ENCODE measurements at places on chromosomes 6 and 20.

GRCh38 chr6:36154286-36154685 is 24.0 kb downstream of the MAPK13 start:
- no peaks in the 10 kb centered on the region for H3K36me3 ChIP-seq
- no peak overlapping the region for H3K4me3 ChIP-seq
- DNase-seq = no peak
- H3K27me3 ChIP-seq = no peaks in the 10 kb centered on the region
- no peak overlapping the region for H3K27ac ChIP-seq
- H3K4me1 ChIP-seq = no peaks in the 10 kb centered on the region

GRCh38 chr6:71153755-71154325 is 134.8 kb upstream of the OGFRL1 start:
- no peak for DNase-seq
- H3K36me3 ChIP-seq = no peaks in the 10 kb centered on the region
- peaks cover 9% of the 10 kb centered on the region for H3K4me1 ChIP-seq
- H3K4me3 ChIP-seq = no peak overlapping the region

- no peak overlapping the region for H3K27ac ChIP-seq
- no peaks in the 10 kb centered on the region for H3K4me1 ChIP-seq
- H3K27me3 ChIP-seq = peaks cover 21% of the 10 kb centered on the region
- H3K4me3 ChIP-seq = no peak overlapping the region
- H3K36me3 ChIP-seq = no peaks in the 10 kb centered on the region
Observed at GRCh38 chr20:20930500-20930899, 175.7 kb downstream of the LINC00237 start.

- no peak overlapping the region for H3K27ac ChIP-seq
- no peak for DNase-seq
- no peaks in the 10 kb centered on the region for H3K36me3 ChIP-seq
- no peaks in the 10 kb centered on the region for H3K4me1 ChIP-seq
Observed at GRCh38 chr6:115909923-115910546, 150.7 kb downstream of the FRK start.

- no peak overlapping the region for H3K4me3 ChIP-seq
- no peaks in the 10 kb centered on the region for H3K36me3 ChIP-seq
- H3K27me3 ChIP-seq = no peaks in the 10 kb centered on the region
- no peak overlapping the region for H3K27ac ChIP-seq
- peaks cover 6% of the 10 kb centered on the region for H3K4me1 ChIP-seq
- DNase-seq = no peak
Observed at GRCh38 chr6:100177956-100178355, 183.9 kb upstream of the MCHR2 start.

- H3K27ac ChIP-seq = no peak overlapping the region
- no peak for DNase-seq
- no peaks in the 10 kb centered on the region for H3K36me3 ChIP-seq
Observed at GRCh38 chr20:55271371-55271770, 733.9 kb downstream of the CBLN4 start.

- H3K27ac ChIP-seq = no peak overlapping the region
- H3K4me3 ChIP-seq = no peak overlapping the region
- no peak for DNase-seq
- H3K36me3 ChIP-seq = no peaks in the 10 kb centered on the region
- peaks cover 23% of the 10 kb centered on the region for H3K4me1 ChIP-seq
- H3K27me3 ChIP-seq = peaks cover 2% of the 10 kb centered on the region
Observed at GRCh38 chr6:26051665-26052310, 35.4 kb upstream of the HFE start.

GRCh38 chr6:170555305-170555704 is 1.1 kb downstream of the TBP start:
- no peak overlapping the region for H3K4me3 ChIP-seq
- no peak for DNase-seq
- peaks cover 12% of the 10 kb centered on the region for H3K4me1 ChIP-seq
- H3K27ac ChIP-seq = no peak overlapping the region

DNA sequence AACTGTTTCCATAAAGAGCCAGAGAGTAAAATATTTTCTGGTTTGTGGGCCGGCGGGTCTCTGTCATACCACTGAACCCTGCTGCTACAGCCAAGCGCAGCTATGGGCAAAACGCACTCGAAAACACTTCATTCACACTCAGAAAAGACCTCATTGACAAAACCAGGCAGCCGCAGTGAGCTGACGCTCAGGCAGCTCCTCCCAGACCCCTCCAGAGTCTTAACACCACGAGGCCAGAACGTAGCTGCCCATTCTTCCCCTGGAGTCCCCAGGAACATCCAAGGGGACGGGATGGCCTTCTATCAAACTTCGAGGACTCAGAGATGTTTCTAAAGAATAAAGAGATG is 35.6 kb upstream of the ZBP1 start:
- no peak overlapping the region for H3K27ac ChIP-seq
- H3K4me3 ChIP-seq = no peak overlapping the region
- no peaks in the 10 kb centered on the region for H3K36me3 ChIP-seq
- peaks cover 3% of the 10 kb centered on the region for H3K27me3 ChIP-seq
- H3K4me1 ChIP-seq = peaks cover 5% of the 10 kb centered on the region

DNA sequence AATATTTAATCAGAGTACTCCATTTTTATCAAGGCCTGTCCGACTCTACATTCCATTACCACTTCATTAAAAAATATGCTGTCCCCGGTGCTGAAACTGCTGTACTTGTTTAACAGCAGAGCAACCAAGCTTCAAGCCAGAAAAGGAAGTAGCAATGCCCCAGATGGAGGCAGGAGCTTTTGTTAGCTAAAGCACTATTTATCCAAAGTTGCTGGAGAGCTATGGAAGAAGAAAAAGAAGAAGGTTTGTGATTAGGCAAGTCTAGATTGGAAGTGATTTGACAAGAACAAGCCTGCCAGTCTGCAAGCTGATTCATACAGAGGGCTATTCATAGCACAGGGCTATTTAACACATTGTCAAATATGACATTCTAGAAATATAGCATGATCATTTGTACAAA is 160.9 kb upstream of the SPTLC3 start:
- DNase-seq = no peak
- peaks cover 5% of the 10 kb centered on the region for H3K27me3 ChIP-seq
- no peaks in the 10 kb centered on the region for H3K4me1 ChIP-seq
- no peak overlapping the region for H3K27ac ChIP-seq
- H3K36me3 ChIP-seq = no peaks in the 10 kb centered on the region
- no peak overlapping the region for H3K4me3 ChIP-seq

DNA sequence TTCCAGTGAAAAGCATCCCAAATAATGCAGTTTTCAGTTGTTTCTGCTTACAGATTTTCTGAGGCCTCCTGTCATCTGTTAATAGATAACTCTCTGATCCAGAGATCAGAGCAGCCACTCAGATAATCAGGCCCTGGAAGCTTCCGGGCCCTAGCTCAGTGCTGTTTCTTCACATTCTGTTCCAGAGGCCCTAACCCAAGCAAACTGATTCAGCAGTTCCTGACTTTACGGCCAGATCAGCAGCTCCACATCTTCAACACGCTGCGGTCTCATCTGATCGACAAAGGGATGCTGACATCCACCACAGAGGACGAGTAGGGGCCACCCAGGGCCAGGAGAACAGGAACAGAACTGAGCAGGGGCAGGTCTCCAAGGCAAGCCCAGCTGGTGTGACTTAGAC is 63.1 kb downstream of the CDS2 start:
- H3K27ac ChIP-seq = no peak overlapping the region
- no peak overlapping the region for H3K4me3 ChIP-seq
- no peak for DNase-seq
- H3K27me3 ChIP-seq = no peaks in the 10 kb centered on the region
- H3K36me3 ChIP-seq = no peaks in the 10 kb centered on the region

GRCh38 chr6:2632976-2633584 is 117.6 kb downstream of the MYLK4 start:
- H3K4me3 ChIP-seq = no peak overlapping the region
- H3K27ac ChIP-seq = no peak overlapping the region
- H3K4me1 ChIP-seq = no peaks in the 10 kb centered on the region
- no peaks in the 10 kb centered on the region for H3K36me3 ChIP-seq

DNA sequence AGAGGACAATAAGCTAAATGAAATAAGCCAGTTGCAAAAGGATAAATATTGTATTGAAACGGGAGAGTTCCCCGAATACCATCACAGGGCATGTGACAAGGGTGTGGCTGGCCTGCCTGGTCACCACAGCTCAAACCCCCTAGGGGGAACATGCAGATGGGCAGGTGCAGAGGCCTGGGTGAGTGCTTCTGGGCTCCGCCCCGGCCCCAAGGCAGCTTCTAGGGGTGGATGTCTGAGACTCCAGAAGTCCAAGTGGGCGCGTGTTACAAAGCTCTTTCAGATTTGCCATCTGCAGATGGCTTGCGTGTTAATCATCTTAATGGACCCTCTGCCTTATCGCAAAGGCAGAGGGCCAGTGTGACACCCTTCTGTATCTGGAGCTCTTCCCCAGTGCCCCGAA is 559.2 kb upstream of the IMPG1 start:
- DNase-seq = no peak
- H3K4me1 ChIP-seq = peaks cover 6% of the 10 kb centered on the region
- no peak overlapping the region for H3K4me3 ChIP-seq
- no peak overlapping the region for H3K27ac ChIP-seq
- no peaks in the 10 kb centered on the region for H3K27me3 ChIP-seq
- no peaks in the 10 kb centered on the region for H3K36me3 ChIP-seq

DNA sequence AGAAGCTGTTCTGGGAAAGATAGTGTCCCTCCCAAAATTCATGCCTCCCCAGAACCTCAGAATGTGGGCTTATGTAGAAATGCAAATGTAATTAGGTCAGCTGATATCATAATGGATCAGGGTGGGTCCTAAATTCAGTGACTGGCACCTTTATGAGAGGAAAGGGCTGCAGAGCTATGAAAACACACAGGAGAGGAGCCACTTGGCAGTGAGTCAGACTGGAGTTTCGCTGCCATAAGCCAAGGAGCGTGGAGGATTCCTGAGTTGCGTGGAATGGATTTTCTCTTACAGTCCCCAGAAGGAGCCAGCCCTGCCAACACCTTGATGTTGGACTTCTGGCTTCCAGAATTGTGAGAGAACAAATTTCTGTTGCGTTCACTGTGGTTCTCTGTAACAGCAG is 249.8 kb upstream of the PMEPA1 start:
- H3K27ac ChIP-seq = no peak overlapping the region
- peaks cover 7% of the 10 kb centered on the region for H3K4me1 ChIP-seq
- H3K36me3 ChIP-seq = no peaks in the 10 kb centered on the region
- H3K27me3 ChIP-seq = no peaks in the 10 kb centered on the region

DNA sequence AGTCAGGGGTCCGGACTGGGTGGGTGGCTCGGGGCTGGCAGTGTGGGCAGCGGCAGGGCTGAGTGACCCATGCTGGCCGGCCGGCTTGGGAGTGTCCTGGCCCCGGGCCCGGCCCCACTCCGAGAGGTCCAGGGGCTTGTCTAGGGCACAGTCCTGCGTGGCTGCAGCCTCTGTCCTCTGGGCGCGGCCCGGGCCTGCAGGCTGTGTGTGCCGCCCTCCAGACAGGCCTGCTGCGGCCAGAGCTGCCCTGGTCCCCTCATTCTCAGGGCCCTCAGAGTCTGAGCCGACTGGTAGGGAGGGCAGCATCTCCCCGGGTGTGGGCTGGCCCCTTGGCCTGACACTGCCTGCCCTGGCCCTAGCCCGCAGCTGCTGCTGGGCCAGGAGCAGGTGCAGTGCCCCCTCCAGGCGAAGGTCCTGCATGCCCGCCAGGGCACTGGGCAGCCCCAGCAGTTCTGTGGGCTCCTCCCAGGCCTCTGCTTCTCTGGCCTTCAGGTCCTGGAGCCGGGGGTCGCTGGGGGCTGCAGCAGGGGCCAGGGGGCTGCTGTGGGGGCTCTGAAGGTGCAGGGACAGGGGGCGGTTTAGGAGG is 6.9 kb upstream of the CABLES2 start:
- no peak overlapping the region for H3K4me3 ChIP-seq
- H3K27me3 ChIP-seq = peaks cover 5% of the 10 kb centered on the region
- no peaks in the 10 kb centered on the region for H3K4me1 ChIP-seq
- no peak for DNase-seq
- H3K36me3 ChIP-seq = no peaks in the 10 kb centered on the region

DNA sequence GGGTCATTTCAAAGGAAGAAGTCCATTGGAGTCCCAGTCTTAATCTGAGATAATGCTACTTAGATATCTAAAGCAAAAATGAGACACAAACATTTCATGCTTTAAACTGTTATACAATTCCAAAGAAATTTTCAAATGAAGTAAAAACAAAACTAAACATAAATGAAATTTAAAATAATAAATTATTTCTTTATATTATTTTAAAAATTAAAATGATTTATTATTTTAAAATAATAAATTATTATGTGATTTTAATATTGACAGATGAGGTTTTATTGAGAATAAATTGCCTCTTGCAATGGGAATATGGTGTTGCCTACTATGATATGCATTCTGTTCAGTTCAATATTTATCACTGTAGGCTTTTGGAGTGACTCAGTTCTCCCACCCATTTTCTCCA is 93.7 kb upstream of the BACH2 start:
- DNase-seq = no peak
- H3K27ac ChIP-seq = no peak overlapping the region
- H3K36me3 ChIP-seq = no peaks in the 10 kb centered on the region
- H3K27me3 ChIP-seq = no peaks in the 10 kb centered on the region
- H3K4me1 ChIP-seq = peaks cover 6% of the 10 kb centered on the region

DNA sequence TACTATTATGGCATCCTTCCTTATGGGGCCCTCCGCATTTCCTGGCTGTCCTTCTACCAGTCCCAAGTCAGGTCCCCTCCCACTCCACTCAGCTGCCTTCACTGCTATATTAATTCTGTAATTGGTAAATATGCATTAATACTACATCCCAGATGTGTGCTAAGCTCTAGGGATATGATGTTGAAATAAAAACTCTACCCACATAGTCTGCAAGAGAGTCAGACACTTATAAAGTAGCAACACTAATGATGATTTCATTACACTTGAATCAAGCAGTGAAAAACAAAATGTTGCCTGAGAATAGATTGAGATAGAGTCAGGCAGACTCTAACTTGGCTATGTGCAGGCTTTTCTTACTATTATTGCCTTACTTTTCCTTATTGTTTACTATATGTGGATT is 62.4 kb downstream of the AIG1 start:
- H3K27ac ChIP-seq = no peak overlapping the region
- DNase-seq = no peak
- peaks cover 8% of the 10 kb centered on the region for H3K36me3 ChIP-seq
- no peak overlapping the region for H3K4me3 ChIP-seq
- no peaks in the 10 kb centered on the region for H3K27me3 ChIP-seq

DNA sequence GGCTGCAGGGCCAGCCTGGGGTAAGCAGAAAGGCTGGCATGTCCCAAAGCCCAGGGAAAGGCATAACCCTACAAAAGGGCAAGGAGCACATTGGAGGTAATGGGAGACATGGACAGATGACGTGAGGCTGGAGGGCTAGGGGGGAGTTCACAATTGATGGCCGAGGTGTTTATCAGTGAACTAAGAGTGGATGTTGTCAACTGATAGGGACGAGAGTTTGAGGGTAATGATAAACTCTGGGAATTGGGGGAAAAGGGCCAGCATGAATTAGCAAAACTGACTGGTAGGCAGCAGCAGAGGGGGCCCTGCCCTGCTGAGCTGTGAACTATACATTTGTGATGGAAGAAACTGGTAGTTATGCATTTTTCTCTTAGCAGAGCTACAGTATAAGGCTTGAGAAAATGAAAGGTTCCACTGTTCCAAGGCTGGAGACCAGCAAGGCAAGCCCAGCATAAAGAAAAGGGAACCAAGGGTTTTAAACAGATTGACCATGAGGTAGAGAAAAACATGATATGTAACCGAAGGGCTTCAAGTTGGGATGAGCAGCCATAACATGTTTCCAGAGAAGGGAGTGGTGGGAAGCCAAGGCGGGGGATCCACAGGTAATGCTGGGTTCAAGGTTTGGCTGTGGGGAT is 98.1 kb upstream of the MLN start:
- no peak for DNase-seq
- H3K4me1 ChIP-seq = peaks cover 26% of the 10 kb centered on the region
- H3K36me3 ChIP-seq = no peaks in the 10 kb centered on the region
- no peak overlapping the region for H3K4me3 ChIP-seq
- H3K27me3 ChIP-seq = no peaks in the 10 kb centered on the region
